ENCODE measurements at places on chromosomes 13 and 19. TPM values are rescaled to one million over a fixed set of nuclear protein-coding genes. Genes with fewer than 3 reads are reported as not detected.

URI1 gene
- 38.2 TPM for total RNA-seq

FBXW9 gene
- total RNA-seq = 4.0 TPM

PSG6 gene
- total RNA-seq = not detected

YJEFN3 gene
- 11.2 TPM for total RNA-seq
